ENCODE measurements at places on chromosomes 16 and 17. TPM values are rescaled to one million over a fixed set of nuclear protein-coding genes. Genes with fewer than 3 reads are reported as not detected.

NHERF1 gene
- 30.9 TPM for total RNA-seq

CHD9NB gene
- total RNA-seq = 0.33 TPM

HBA2 gene
- total RNA-seq = 2,977 TPM

C16orf54 gene
- 0.52 TPM for total RNA-seq

ZP2 gene
- total RNA-seq = not detected

IRF8 gene
- 2.2 TPM for total RNA-seq

OTOP3 gene
- total RNA-seq = not detected

EME1 gene
- total RNA-seq = not detected

KRTAP4-6 gene
- total RNA-seq = not detected

TAT gene
- not detected for total RNA-seq

ORAI3 gene
- total RNA-seq = 23.0 TPM

GJC1 gene
- 25.8 TPM for total RNA-seq

DNAAF8 gene
- total RNA-seq = 0.44 TPM

CBX8 gene
- 2.7 TPM for total RNA-seq

TACO1 gene
- 27.7 TPM for total RNA-seq

DNA sequence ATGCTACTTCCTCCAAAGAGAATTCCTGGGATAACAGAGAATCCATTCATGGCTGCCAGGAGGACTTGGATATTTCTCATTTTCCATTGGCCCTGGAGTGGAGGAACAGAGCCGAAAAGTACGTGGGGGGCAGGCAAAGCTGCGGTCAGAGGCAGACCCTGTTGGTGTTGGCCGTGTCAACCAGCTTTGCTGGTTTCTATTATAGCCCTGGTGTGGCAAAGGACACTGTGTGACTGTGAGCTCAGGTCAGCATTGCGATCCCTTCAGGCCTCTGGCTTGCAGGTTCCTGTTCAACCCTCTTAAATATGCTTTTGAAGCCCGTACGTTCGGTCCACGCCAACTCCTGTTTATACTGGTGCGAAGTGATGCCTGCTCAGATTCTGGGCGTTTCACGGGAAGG lies 596.2 kb downstream of the MAF start:
- no peaks in the 10 kb centered on the region for H3K4me1 ChIP-seq
- H3K36me3 ChIP-seq = no peaks in the 10 kb centered on the region
- H3K27ac ChIP-seq = no peak overlapping the region
- H3K4me3 ChIP-seq = no peak overlapping the region
- no peaks in the 10 kb centered on the region for H3K27me3 ChIP-seq

GRCh38 chr17:1871756-1872155 lies 42.0 kb downstream of the RPA1 start:
- no peak overlapping the region for H3K27ac ChIP-seq
- H3K4me1 ChIP-seq = no peaks in the 10 kb centered on the region
- no peak overlapping the region for H3K4me3 ChIP-seq
- peaks cover 22% of the 10 kb centered on the region for H3K36me3 ChIP-seq

DNA sequence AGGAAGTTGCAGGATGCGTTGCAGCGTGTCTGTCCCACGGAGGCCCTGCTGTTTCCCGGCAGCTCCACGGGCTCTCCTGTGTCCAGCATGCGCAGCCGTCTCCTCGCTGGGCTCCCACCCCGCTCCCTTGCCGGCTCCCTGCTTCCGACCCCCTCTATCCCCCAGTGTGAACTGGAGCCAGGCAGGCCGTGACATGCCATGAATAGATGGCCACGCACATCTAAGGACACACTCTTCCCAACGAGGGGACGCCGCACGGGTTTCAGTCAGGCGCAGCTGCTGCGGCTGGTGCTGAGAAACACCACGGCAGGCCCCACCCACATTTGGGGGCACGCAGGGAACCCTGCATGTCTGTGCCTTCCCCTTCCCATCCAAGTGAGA lies 9.2 kb upstream of the HEXD start:
- peaks cover 5% of the 10 kb centered on the region for H3K36me3 ChIP-seq
- no peak overlapping the region for H3K27ac ChIP-seq
- no peak overlapping the region for H3K4me3 ChIP-seq
- no peaks in the 10 kb centered on the region for H3K27me3 ChIP-seq

DNA sequence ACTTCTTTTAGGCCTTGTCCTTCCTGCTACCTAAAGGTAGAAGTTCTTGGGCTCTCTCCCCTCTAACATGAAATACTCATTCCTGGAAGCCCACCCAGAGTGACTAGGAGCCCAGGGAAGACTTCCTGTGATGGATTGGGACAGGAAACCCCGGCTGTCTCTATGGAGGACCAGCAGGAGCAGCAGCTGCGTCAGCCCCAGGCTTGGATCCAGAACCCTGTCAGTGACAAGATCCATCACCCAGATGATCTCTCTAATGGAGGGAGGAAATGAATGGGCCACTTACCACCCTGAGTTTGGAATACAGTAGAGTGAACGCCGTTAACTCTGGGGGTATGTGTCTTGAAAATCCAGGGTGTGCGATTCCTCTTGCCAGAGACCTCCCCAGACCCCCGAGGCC lies 195.7 kb upstream of the WSCD1 start:
- no peaks in the 10 kb centered on the region for H3K27me3 ChIP-seq
- DNase-seq = no peak
- H3K27ac ChIP-seq = no peak overlapping the region
- H3K4me1 ChIP-seq = no peaks in the 10 kb centered on the region
- H3K36me3 ChIP-seq = no peaks in the 10 kb centered on the region
- no peak overlapping the region for H3K4me3 ChIP-seq

- H3K27ac ChIP-seq = no peak overlapping the region
- no peaks in the 10 kb centered on the region for H3K36me3 ChIP-seq
- no peak overlapping the region for H3K4me3 ChIP-seq
- no peaks in the 10 kb centered on the region for H3K27me3 ChIP-seq
- no peak for DNase-seq
Measured at GRCh38 chr17:70134777-70135176, 34.6 kb upstream of the KCNJ2 start.

- no peaks in the 10 kb centered on the region for H3K36me3 ChIP-seq
- no peak overlapping the region for H3K4me3 ChIP-seq
- no peak overlapping the region for H3K27ac ChIP-seq
- no peak for DNase-seq
- H3K27me3 ChIP-seq = no peaks in the 10 kb centered on the region
- no peaks in the 10 kb centered on the region for H3K4me1 ChIP-seq
Measured at GRCh38 chr16:17510567-17510966, 39.8 kb upstream of the XYLT1 start.

- no peak overlapping the region for H3K4me3 ChIP-seq
- no peaks in the 10 kb centered on the region for H3K27me3 ChIP-seq
- H3K27ac ChIP-seq = no peak overlapping the region
- peaks cover 14% of the 10 kb centered on the region for H3K36me3 ChIP-seq
- DNase-seq = no peak
Measured at GRCh38 chr17:37194208-37194607, 181.6 kb upstream of the C17orf78 start.

DNA sequence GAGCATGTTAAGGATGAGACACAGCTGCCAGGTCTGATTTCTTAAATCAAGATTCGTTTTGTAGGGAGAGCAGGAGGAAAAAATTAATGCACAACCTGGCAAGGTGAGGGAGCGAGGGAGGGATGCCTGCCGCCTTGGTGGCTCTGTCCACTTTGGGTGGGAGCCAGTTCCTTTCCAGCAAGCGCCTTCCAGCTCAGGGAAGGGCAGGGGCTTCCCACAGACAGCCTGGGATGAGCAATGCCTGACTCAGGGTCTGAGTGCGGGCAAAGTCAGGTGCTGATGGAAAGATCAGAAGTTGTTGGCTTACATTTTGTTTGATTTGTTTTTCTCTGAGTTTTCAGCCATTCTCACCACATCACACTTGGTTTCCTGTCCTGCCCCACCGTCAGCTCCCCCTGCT lies 220.7 kb downstream of the ENGASE start:
- H3K4me1 ChIP-seq = no peaks in the 10 kb centered on the region
- no peak for DNase-seq
- no peak overlapping the region for H3K27ac ChIP-seq

GRCh38 chr16:15616475-15617165 lies 26.3 kb downstream of the MARF1 start:
- DNase-seq = no peak
- no peak overlapping the region for H3K4me3 ChIP-seq
- no peaks in the 10 kb centered on the region for H3K27me3 ChIP-seq
- no peak overlapping the region for H3K27ac ChIP-seq
- peaks cover 88% of the 10 kb centered on the region for H3K36me3 ChIP-seq
- H3K4me1 ChIP-seq = no peaks in the 10 kb centered on the region

GRCh38 chr17:11326492-11326891 lies 85.5 kb downstream of the SHISA6 start:
- no peaks in the 10 kb centered on the region for H3K36me3 ChIP-seq
- H3K4me3 ChIP-seq = no peak overlapping the region
- no peaks in the 10 kb centered on the region for H3K27me3 ChIP-seq
- no peak for DNase-seq
- no peaks in the 10 kb centered on the region for H3K4me1 ChIP-seq

DNA sequence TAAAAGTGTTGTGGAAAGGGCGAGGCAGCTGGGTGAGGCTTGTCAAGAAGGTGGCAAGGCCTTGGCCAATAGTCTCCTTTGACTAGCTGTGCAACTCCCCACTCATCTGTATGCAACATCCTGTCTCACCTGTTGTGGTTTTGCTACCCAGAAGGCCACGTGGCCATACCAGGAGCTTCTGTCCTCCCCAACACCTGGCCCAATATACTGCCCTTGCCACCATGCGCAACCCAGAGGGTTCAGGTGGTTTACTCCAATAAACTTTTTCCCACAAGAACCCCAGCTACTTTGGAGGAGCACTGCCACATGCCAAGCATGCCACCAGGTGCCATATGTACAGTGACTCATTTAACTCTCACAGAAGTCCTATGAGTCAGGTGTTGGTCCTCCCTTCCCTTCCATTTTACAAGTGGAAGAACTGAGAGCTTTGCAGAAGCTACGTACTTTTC lies 10.2 kb downstream of the MYO19 start:
- no peaks in the 10 kb centered on the region for H3K4me1 ChIP-seq
- DNase-seq = peak; percentile 13
- H3K4me3 ChIP-seq = no peak overlapping the region
- peaks cover 45% of the 10 kb centered on the region for H3K36me3 ChIP-seq
- no peak overlapping the region for H3K27ac ChIP-seq
- no peaks in the 10 kb centered on the region for H3K27me3 ChIP-seq

- no peaks in the 10 kb centered on the region for H3K36me3 ChIP-seq
- H3K4me3 ChIP-seq = no peak overlapping the region
- no peaks in the 10 kb centered on the region for H3K27me3 ChIP-seq
Measured at GRCh38 chr17:80624864-80625263, 80.2 kb downstream of the RPTOR start.

- H3K36me3 ChIP-seq = no peaks in the 10 kb centered on the region
- H3K4me1 ChIP-seq = no peaks in the 10 kb centered on the region
- H3K4me3 ChIP-seq = no peak overlapping the region
- DNase-seq = no peak
- H3K27me3 ChIP-seq = no peaks in the 10 kb centered on the region
Measured at GRCh38 chr16:22660441-22661160, 149.9 kb downstream of the NPIPB5 start.

GRCh38 chr17:55540414-55541091 lies 29.3 kb upstream of the SMIM36 start:
- no peak overlapping the region for H3K4me3 ChIP-seq
- H3K36me3 ChIP-seq = no peaks in the 10 kb centered on the region
- DNase-seq = no peak
- no peak overlapping the region for H3K27ac ChIP-seq
- no peaks in the 10 kb centered on the region for H3K27me3 ChIP-seq

- no peaks in the 10 kb centered on the region for H3K36me3 ChIP-seq
- peak overlapping the region; percentile 3 for H3K4me3 ChIP-seq
- no peak for DNase-seq
- no peaks in the 10 kb centered on the region for H3K4me1 ChIP-seq
- H3K27me3 ChIP-seq = no peaks in the 10 kb centered on the region
Measured at GRCh38 chr17:41308251-41308917, 725 bp downstream of the KRTAP16-1 start.

- H3K27me3 ChIP-seq = no peaks in the 10 kb centered on the region
- H3K4me1 ChIP-seq = peaks cover 71% of the 10 kb centered on the region
- no peak for DNase-seq
- H3K4me3 ChIP-seq = no peak overlapping the region
- H3K36me3 ChIP-seq = no peaks in the 10 kb centered on the region
Measured at GRCh38 chr16:57635266-57636097, 7.1 kb downstream of the ADGRG1 start.

- no peak overlapping the region for H3K4me3 ChIP-seq
- H3K27me3 ChIP-seq = no peaks in the 10 kb centered on the region
- H3K36me3 ChIP-seq = no peaks in the 10 kb centered on the region
- peaks cover 9% of the 10 kb centered on the region for H3K4me1 ChIP-seq
Measured at GRCh38 chr17:9209781-9210370, 188.6 kb downstream of the NTN1 start.

DNA sequence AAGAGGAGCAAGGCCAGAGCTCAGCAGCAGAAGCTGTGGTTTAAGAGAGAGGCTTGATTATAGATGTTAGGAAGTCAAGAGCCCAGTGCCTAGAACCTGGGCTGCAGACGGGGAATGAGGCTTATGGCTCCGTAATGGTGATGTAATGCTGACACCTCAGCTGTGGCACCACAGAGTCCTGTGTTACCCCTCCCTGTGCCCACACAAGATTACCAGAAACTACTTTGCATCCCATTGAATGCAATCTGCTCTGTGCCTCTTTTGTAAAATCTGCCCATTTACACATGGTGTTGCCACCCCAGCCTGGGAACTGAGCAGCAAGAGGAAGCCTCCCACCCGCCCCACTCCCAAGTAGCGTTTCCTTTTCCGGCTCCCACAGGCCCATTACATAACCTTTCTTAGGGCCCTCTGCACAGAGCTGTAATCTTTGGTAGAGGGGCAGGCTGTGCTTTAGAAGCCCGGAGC lies 57.0 kb downstream of the PITPNC1 start:
- H3K4me3 ChIP-seq = no peak overlapping the region
- H3K36me3 ChIP-seq = no peaks in the 10 kb centered on the region
- peaks cover 54% of the 10 kb centered on the region for H3K4me1 ChIP-seq
- H3K27ac ChIP-seq = peak overlapping the region; percentile 62

DNA sequence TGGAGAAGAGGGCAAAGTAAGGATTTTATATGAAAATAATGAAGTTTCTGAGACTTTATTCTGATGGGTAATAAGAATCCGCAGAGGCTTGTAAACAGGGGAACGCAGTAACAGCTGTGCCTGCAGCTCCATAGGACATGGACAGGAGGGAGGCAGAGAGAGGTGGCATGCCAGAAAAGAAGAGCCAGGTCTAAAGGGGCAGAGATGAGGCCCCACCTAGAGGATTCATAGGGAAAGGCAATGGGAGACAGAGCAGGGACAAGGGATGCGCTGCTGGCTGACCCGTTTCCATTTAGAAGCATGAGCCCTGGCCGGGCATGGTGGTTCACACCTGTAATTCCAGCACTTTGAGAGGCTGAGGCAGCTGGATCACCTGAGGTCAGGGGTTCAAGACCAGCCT lies 340.3 kb upstream of the CDH5 start:
- H3K36me3 ChIP-seq = no peaks in the 10 kb centered on the region
- no peak overlapping the region for H3K27ac ChIP-seq
- H3K27me3 ChIP-seq = no peaks in the 10 kb centered on the region
- no peaks in the 10 kb centered on the region for H3K4me1 ChIP-seq

DNA sequence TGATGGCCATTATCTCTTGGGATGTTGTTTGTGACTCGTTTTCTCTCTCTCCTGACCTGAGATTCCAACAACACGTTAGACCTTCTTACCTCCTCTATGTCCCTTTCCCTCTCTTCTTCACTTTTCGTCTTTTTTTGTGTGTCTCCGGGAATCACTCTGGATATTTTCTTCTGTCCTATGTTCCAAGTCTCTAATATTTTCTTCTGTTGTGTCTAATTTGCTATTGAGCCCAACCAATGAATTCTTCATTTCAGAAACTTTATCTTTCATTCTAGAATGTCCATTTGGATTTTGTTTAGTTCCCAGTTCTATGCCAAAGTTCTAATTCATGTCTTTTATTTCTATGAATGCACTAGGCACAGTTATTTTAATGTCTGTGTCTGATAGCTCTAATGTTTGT lies 27.1 kb upstream of the PITPNM3 start:
- H3K27ac ChIP-seq = no peak overlapping the region
- no peak overlapping the region for H3K4me3 ChIP-seq
- no peaks in the 10 kb centered on the region for H3K27me3 ChIP-seq
- H3K4me1 ChIP-seq = no peaks in the 10 kb centered on the region
- DNase-seq = no peak
